ENCODE measurements at places on chromosomes 2 and 18.
A peak's percentile ranks its signal among the peaks of the same experiment; 100 is the strongest.

DNA sequence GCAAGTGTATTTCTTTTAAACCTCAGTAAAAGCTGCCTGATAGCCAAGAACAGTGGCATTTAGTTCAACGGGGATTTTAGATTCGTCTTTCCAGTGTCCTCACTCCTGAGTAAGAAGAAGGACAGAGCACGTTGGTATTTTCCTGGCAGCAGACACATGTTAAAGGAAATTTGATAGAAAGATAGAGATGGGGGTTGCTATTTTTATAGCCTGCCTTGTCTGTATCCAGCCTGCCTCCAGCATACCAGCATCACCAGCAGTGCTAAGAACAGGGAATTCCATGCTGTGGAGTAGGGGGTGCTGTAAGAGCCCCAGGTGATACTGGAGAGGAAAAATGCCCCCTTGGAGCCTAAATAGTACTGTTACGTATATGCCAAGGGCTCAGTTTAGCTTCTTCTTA, 1.1 kb upstream of the SMYD1 start:
- DNase-seq: no peak

GRCh38 chr2:102083393-102083703, 59.2 kb upstream of the IL1R1 start:
- no peak for DNase-seq

- DNase-seq: no peak
Observed at GRCh38 chr2:217512259-217512658, 490.5 kb downstream of the TNS1 start.

DNA sequence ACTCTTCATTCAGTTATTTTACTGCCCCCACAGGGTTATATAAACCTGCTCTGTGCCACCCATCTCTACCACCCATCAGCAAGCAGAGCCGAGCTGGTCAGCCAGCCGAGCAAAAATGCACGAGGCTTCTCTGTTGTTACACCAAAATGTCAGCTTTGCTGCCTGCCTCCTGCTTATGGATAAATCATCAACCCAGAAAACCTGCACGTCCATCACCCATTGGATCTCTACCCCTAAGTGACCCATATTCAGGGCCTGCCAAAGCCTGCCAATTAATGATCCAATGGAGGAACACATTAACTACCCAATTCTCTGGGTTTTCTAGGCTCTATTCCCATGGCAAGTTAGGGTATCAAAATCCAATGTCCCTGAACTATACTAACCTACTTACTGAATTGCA, 365.5 kb upstream of the ACVR2A start:
- no peak for DNase-seq

GRCh38 chr2:213500881-213501280, 216.6 kb downstream of the SPAG16 start:
- DNase-seq: no peak

GRCh38 chr2:24913911-24914310, 6.1 kb downstream of the ADCY3 start:
- no peak for DNase-seq

GRCh38 chr2:47451790-47452189, 48.8 kb downstream of the MSH2 start:
- DNase-seq: no peak

- no peak for DNase-seq
Observed at GRCh38 chr2:229050133-229050532, 221.0 kb downstream of the PID1 start.

- no peak for DNase-seq
Observed at GRCh38 chr2:186220409-186220808, 265.7 kb upstream of the ZC3H15 start.

DNA sequence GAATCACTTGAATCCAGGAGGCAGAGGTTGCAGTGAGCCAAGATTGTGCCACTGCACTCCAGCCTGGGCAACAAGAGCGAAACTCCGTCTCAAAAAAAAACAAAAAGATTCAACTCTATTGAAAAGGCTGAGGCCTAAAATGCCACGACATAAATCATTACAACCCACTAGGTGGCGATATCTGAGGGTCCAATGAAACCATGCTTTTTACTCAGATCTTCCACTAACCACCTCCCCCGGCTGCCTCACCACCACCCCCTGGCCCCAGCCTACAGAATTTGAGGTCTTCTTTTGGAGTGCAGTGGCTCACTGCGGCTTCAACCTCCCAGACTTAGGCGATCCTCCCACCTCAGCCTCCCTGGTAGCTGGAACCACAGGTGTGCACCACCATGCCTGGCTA, 57.5 kb downstream of the AP1S3 start:
- DNase-seq: peak; percentile 50

Data from A172 (cell line).